T follicular helper cell (primary cell): ENCODE measurements at places on chromosomes 7 and 10.

GRCh38 chr10:68188835-68189234, 43.1 kb downstream of the ATOH7 start:
- DNase-seq: no peak

DNA sequence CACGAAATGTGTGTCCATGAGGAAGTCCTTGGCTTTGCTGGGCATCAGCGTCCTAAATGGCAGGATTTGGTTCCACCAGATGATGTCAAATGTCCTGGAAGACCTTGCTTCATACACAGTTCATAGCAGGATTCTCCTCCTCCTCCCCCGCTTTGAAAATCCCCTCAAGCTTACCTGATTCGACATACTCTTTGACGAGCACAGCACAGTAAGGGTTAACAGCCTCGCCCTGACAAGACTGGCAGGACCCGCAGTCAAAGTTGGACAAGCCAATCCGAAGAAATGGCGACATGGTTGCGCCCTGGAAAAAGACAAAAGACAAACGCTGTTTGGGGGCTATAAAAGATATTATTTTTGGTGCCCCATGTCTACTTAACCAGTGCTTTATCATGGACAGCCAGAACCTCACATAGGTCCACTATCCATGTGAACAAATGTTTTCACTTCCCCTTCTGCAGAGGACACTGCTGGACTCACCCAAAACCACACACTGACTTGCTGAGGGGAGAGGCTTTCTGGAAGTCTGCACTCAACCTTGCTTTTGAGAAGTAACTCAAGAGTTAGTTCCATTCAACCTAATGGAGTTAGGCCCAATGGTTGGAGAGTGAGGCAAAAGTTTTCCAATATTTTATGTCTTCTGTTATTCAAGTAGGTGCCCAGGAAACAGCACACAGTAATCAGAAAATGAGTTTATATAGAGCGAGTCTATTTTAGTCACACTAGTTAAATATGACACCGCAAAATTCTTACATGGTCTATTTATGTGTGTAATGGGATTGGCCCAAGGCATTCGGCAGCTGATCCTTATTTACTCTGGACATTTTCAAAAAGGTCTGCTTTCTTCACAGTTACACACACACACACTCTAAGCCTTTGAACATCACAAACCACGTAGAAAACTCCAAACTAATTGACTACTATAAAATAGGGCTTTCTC, 65.0 kb downstream of the PRKCQ start:
- no peak for DNase-seq

DNA sequence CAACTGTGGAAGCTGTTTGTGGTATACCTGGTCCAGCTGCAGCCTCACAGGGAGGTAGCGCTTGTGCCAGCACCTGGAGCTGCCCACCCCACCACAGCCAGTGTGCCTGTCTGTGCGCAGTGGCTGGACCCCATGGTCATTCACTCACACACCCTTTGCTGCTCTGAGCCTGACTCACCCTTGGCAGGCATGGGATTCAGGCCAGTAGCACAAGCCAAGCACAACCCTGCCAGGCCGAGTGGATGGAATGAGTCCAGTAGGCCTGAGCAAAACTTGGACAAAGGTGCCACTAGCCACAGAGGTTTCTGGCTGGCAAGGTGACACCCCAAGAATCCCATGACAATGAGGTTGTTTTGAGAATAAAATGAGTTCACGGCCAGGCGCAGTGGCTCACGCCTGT, 19.0 kb downstream of the RBM48 start:
- no peak for DNase-seq

DNA sequence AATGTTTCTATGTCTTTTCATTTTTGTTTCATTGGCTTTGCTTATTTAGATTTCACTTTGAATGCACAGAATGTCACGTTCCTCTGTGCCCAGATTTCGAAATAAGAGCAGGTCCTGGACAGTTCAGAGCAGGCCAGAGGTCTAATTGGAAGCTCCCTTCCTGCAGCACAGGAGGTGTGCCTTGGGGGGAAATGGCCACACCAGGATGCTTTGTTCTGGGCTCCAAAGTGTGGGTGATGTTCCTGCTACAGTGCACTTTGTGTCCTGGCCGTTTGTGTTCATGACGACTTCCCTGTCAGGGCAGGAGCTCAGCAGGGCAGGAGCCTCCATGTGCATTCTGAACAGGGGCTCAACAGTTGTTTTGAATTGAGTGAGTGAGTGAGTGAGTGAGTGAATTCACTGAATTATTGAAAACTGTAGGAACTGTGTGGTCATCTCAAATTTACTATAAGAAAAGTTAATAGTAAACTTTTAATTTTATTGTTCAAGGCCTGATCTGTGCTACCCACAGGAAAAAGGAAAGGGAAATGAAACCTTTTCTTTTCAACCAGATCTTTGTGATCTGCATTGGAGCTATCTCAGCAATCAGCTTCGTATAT, 109.5 kb upstream of the GJD4 start:
- DNase-seq: no peak

- DNase-seq: no peak
These were observed 5.9 kb upstream of the LRMDA start for GRCh38 chr10:75425291-75426079.

DNA sequence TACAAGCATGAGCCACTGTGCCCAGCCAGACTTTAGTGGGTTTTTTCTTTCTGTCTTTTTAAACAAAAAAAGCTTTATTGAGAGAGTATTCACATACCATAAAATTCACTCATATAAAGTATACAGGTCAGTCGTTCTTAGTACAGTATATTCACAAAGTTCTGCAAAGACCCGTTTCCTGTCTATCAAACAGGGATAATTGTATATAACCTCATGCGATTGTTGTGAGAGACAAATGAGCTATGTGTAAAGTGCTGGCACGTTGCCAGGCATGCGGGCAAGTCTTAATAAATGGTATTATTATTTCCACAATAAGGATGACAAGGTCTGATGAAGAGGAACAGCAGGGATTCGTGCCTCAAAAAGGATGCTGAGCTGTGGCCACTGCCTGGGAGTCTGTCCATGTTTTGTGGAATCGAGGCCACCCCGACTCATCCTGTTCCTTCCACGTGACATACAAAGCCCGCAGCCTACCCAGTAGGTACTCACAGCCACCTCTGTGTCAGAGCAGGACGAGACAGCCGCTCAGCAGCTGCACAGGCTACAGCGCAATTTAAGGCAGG, 51.6 kb downstream of the SMKR1 start:
- DNase-seq: peak; percentile 1

GRCh38 chr10:78559661-78560340, 509.0 kb upstream of the ZMIZ1 start:
- DNase-seq: no peak

DNA sequence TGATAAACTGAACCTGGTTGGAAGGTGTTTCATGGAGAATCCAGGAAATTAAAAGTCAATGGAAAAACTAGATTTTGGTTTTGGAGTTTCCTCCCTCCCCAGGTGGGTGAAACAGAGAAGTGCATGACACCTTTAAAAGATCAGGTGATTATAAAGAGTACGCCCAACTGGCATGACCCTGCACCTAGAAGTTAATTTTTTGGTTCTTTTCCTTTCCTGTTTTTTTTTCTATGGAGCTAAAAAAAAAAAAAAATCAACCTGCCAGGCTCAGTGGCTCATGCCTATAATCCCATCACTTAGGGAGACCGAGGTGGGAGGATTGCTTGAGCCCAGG, 7.9 kb downstream of the GJD4 start:
- DNase-seq: no peak

DNA sequence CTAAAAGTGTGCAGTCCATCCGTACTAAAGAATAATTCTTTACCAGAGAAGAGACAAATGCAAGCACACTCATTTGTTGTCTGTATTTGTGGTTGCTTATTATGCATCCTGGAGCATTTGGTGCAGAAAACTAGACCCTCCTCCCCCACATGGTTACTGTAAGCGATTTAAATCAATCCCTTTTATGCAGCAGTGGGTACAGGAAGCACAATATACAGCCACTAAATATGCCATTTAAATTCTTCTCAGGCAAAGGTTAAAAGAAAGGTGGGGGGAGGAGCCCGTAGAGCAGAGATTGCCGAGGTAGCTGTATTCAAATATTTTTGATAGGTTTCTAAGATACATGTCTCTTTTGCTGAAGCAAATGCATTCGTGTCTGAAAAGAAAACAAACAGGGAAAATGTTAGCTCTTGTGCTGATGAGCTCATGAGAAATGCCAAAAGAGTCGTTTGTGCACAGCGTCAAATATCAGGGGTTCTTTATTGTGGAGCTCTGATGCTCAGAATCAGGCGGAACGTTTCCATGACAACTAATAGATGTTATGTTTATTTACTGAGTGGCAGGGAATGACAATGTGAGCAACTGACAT, 131.3 kb upstream of the NPVF start:
- no peak for DNase-seq
